Right renal pelvis (tissue), 4 donors: ENCODE measurements at places on chromosomes 16 and 17. TPM values are rescaled to one million over a fixed set of nuclear protein-coding genes. Genes with fewer than 3 reads are reported as not detected.

GRCh38 chr17:40320756-40321523, 12.0 kb downstream of the RARA start:
- no peak for DNase-seq

DNA sequence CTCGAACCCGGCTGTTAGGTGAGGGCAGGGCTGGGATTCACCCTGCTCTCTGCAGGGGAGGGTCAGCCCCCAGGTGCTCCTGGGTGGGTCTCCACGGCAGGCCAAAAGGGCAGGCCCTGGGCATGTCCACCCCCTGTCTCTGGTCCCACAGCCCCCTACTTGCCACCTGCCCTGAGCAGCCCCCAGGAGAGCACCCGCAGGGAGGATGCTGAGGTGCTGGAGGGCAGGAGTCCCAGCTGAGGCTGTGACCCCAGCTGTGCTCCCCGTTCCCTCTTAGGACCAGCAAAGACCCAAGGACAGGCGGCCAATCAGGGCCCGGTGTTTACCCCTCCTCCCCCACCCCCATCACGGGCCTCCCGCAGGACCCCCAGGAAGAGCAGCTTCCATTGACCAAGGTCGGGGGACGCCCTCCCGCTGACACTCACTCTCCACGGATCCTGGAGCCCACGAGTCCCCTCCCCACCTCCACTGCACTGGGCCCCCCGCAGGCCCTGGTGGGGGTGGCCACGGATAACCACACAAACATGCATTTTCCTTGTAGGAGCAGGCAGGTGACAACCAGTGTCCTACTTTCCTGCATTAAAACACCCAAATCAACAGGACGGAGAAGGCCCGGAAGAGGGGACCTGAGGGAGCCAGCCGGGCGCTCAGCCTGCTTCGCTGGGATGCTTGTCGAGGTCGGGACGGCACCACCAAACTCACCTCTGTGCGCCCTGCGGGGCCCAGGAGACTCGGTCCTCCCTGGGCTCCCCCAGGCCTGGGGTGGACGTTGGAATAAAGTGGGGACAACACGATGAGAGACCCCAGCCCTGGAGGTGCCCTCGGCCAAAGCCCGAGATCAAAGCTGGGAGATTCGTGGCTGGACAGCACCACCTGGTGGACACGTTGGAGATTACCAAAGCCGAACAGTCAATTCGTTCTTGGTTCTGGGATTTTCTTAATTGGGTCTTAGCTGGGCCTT, 22.5 kb upstream of the ENPP7 start:
- DNase-seq: peak; percentile 56

DNA sequence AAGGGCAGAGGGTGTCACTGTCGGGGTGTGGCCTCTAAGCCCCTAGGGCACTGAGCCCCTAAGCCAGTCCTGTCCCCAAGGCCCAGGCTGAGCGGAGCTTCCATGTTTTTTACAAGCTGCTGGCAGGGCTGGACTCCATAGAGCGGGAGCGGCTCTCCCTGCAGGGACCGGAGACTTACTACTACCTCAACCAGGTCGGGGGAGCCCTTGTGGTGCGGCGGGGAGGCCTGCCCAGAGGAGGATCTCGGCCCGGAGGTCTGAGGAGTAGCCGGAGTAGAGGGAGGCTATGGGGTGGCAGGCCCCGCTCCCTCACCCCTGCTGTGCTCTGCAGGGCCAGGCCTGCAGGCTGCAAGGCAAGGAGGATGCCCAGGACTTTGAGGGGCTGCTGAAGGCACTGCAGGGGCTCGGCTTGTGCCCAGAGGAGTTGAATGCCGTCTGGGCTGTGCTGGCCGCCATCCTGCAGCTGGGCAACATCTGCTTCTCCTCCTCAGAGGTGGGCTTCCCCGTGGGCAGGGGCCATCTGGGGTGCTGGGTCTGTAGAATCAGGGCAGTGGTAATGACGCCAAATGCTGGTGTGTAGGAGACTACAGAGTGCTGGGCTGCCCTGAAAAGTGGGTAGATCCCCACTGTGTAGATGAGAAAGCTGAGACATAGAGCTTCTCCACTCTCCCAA, 4.9 kb downstream of the MYO15B start:
- DNase-seq: no peak

DNA sequence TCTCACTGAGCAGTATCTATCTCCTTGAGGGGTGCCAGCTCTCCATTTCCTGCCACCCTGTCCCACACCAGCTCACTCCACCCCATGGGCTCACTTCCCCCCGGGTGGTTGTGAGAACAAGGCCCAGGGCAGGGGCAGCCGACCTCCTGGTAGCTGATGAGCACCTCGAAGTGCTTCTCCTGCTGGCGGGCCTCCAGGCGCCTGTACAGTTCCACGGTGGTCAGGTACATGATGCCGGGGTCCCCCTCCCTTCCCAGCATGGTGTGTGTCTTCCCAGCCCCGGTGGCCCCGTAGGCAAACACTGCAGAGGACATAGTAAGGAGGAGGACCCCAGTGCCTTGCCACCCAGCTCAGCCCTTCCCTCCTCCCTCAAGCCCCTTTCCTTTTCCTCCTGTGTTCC, 12.5 kb downstream of the KIF18B start:
- DNase-seq: no peak

GRCh38 chr17:31715446-31715845, 143.6 kb downstream of the COPRS start:
- no peak for DNase-seq

DNA sequence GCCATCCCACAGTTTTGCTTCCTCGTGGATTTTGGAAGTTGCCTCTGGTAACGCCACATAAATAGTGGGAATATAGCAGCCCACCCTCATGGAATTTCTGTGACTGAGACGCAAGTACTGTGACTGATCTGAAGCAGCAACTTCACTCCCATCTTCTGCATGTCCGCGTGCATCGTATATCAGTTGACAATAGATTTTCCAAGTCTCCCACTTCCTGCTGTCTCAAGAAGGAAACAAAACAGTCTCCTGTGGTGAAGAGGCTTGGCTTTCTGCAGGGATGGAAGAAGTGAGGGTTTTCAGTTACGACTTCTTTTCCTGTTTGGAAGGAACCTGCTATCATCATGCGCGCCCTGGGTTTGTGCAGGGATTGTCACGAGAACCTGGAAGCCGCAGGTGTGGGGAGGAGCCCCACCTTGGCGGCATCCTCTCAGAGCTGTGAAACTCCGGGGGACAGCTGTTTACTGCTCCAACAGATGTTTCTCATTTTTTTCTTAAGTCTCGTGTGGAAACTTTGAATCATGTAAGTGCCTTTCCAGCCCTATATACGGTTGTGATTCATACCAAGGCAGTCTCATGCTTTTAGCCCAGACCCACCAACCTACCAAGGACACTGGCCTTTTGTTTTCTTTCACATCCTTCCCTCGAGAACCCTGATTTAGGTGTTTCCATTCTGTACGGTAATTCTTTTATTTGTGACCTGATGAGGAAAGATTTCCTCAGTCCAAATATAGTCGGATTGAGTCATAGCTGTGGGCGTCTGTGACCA, 57.5 kb downstream of the WIPI1 start:
- DNase-seq: no peak

The LDHD gene
- 5.9 TPM for polyA plus RNA-seq

DNA sequence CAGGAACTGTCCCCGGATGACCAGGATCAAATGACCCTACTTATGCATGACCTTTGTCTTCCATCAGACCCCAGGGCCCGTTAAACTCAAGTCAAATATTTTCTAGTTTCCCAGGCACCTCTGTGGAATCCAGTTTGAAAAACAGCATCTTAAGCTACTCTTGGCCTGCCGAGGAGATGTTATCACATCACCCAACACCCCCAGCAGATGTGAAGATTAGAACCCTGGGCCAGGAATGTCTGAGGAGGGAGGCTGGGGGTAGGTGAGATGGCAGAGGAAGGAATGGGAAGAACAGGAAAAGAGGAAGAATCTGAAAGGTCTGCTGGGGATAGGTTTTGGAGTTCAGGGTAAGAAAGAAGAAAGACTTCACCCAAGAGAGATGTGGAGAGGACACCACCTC, 79.2 kb downstream of the AXIN2 start:
- DNase-seq: no peak
